Activated CD8-positive, alpha-beta memory T cell treated with anti-CD3 and anti-CD28 coated beads for 24 hours (primary cell): ENCODE measurements at places on chromosomes 5 and 9.

DNA sequence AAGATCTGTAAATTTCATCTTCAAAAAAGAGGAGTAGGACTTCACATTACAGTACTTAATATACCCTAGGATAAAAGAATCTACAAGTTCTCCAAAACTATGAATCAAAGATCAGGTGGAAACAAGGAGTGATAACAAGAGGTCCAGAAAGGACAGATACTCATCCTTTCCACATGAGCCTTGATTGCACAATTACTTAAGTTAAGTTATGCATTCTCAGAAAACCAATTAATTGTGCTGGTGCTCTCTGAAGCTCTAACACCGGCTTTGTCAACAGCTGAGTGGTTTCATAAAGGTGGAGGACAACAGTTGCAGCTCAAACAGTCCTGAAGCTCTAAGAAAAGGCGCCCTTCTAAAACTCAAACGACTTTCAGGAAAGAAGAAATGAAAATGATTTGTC lies 251.9 kb downstream of the BNC2 start:
- no peak for DNase-seq

DNA sequence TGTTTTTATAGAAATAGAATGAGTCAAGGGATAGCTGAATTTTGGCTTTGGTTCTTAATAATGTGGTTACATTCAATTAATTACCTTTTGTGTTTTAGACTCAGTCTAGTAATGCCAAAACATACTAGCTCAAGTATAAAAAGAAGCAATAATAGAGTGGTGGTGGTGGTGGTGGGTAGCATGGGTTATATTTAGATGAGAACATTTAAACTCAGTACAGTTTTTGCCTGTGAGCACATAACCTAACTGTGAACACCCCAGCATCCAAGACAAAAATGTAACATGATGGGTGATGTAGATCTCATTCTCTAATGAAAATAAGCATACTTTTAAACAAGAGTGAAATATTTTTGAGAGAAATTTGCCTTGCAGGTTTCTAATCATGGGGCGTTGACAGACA lies 14.2 kb downstream of the CPEB4 start:
- DNase-seq = no peak

DNA sequence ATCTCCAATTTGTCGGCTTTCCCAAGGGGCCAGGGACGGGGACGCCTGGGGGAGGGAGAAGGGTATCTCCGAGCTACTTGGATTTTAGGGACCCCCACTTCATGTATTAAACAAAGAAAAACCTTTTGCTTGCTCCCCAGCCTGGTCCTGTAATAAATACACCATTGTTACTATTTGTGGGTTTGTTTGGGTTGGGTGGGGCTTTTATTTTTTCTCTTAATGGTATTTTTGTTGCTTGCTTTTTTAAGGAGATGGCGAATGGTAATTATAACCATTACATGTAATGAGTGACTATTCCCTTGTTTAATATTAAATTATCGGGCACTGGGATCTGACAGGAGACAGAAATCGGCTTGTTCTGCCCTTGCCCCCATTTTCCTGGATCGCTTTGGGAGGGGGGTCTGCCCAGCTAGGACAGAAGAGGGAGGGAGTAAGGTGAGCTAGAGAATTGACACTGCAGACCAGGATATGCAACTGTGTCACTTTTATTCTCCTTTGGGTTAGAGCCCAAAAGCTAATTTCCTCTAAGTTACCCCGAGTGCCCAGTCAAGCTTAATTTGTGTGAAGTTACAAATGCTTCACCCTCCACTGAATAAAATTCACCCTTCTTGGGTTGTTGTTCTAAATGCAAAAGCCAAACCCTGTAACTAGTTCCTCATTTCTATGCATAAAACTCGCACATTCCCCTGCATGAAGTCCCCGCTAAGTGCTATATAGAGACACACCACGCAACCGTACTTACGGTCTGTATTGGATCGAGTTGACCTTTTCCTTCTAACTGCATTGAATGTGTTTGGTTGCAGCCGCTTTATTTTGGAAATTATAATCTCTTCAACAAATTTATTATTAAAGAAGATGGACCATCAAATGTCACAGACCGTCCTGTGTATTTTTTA lies 1.6 kb upstream of the ZNF608 start:
- DNase-seq = no peak

DNA sequence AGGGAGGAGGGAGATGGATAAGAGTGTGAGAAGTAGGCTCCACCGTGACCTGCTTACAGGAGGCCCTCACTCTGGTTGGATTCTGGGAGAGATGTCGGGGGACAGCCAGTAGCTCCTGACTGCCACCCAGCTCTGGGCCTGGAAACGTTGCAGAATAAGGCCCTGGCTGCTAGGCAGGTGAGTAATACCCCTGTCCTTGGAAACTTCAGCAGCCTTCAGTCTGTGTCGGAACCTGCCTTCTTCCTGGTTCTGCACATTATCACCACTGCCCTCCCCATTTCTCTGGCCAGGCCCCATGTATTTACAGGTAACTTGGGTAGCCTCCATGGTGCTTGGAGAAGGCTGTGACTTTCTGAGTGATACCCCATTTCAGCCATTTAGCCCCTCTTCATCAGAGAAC lies 26.8 kb downstream of the FAXDC2 start:
- no peak for DNase-seq
